ENCODE measurements at places on chromosomes 6 and 20.
A peak's percentile ranks its signal among the peaks of the same experiment; 100 is the strongest.

DNA sequence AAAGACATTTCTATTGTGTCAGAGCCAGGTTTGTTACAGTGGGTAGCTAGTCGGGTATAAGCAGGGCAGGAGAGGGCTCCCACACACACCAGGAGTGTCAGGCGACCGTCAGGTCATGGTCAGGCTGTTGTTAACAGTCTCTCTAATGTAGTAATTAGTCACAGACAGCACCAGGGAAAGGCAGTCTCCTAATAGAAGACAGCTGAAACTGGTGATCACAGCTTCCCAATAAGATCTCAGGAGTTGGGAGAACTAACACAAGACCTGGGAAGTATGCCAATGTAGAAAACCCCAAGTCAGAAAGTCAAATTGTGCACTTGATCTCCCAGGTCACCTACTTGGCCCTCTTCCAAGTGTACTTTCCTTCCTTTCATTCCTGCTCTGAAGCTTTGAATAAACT is 53.0 kb upstream of the GPR6 start:
- no peak overlapping the region for H3K27ac ChIP-seq
- H3K36me3 ChIP-seq = no peaks in the 10 kb centered on the region
- H3K4me1 ChIP-seq = peaks cover 2% of the 10 kb centered on the region
- no peaks in the 10 kb centered on the region for H3K27me3 ChIP-seq

DNA sequence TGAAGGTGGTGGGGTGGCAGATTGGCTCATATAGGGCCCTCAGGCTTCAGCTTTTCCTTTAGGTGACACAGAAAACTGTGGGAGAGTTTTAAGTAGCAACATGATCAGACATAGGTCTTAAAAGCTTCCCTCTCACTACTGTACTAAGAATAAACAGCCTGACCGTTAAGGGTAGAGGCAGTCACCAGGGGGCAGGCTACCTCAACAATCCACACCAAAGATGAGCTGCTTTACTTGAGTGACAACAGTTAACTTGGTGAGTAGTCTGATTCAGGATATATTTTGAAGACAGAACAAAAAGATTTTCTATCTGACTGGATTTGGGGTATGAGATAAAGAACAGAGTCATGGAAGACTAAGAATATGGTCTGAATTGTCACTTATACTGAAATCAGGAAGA is 193.1 kb upstream of the SHLD1 start:
- no peak overlapping the region for H3K27ac ChIP-seq
- H3K36me3 ChIP-seq = peaks cover 47% of the 10 kb centered on the region
- H3K27me3 ChIP-seq = no peaks in the 10 kb centered on the region
- DNase-seq = peak; percentile 66
- no peak overlapping the region for H3K4me3 ChIP-seq
- H3K4me1 ChIP-seq = no peaks in the 10 kb centered on the region

DNA sequence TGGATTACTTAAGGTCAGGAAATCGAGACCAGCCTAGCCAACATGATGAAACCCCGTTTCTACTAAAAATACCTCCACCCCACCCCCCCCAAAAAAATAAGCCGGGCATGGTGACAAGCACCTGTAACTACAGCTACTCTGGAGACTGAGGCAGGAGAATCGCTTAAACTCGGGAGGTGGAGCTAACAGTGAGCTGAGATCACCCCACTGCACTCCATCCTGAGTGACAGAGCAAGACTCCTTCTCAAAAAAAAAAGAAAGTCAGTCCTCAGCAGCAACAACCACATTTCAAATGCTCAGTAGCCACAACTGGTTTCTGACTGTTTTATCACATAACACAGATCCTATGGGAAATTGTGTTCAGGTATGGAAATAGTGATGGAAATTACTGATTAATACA is 135.3 kb downstream of the HFE start:
- H3K4me1 ChIP-seq = peaks cover 2% of the 10 kb centered on the region
- no peaks in the 10 kb centered on the region for H3K27me3 ChIP-seq
- DNase-seq = no peak
- peak overlapping the region; percentile 64 for H3K27ac ChIP-seq
- no peaks in the 10 kb centered on the region for H3K36me3 ChIP-seq

DNA sequence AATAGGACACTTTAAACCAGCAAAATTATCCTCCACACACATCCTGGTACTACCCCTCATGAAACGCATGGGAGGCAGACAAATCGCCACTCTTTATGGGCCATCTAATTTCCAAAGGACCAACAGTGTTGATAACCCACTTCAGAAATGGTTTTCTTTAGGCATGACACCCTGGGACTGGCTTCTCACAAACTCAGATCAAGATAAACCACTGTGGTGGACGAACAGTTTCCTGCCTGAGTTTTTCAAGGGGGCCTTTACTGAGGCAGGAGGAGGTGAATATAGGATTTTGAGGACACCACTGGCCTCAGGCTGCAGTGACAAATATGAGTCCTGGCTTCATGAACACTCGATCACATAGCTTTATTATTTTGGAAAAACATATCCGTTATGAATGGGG is 26.0 kb downstream of the TRAM2 start:
- peaks cover 6% of the 10 kb centered on the region for H3K4me1 ChIP-seq
- no peak overlapping the region for H3K27ac ChIP-seq
- no peak overlapping the region for H3K4me3 ChIP-seq
- H3K27me3 ChIP-seq = no peaks in the 10 kb centered on the region
- DNase-seq = no peak
- no peaks in the 10 kb centered on the region for H3K36me3 ChIP-seq

- no peak overlapping the region for H3K27ac ChIP-seq
- no peak overlapping the region for H3K4me3 ChIP-seq
- H3K36me3 ChIP-seq = no peaks in the 10 kb centered on the region
- no peak for DNase-seq
- H3K4me1 ChIP-seq = no peaks in the 10 kb centered on the region
- H3K27me3 ChIP-seq = no peaks in the 10 kb centered on the region
These were observed 55.6 kb downstream of the KIAA0408 start for GRCh38 chr6:127403636-127404035.

GRCh38 chr6:74814440-74814839 is 391.4 kb downstream of the COL12A1 start:
- peaks cover 6% of the 10 kb centered on the region for H3K36me3 ChIP-seq
- H3K4me1 ChIP-seq = no peaks in the 10 kb centered on the region
- no peaks in the 10 kb centered on the region for H3K27me3 ChIP-seq

DNA sequence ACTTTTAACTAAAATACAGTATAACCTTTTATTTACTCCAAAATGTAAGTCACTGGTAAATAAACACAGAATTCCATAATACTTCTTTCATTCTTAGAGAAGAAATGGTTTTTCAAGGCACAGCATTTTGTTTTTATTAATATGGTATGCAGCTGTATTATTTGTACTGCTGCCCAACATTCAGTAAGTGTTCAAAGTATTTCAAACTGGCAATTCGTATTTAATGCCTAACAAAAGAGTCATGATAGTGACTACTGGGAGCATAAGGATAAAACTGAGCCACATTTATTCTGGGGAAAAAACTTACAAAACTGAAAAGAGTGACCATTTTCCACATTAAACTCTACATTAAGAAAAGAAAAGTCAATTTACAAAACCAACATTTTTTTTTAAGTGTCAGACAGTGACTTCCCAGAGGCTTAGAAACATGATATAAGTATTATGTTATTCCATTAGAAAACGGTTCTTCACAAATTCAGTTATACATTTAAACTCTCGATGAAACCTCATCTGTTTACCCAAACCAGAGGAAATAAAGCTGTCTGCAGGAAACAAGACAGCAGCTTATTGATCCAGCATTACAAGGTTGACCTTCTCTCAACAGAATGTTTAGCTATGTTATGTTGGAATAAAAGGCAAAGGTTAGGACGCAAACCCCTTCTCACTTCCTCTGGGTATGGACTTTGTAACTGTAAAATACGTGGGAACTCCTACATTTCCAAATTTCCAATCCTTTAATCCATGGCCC is 24.3 kb downstream of the EPB41L2 start:
- no peaks in the 10 kb centered on the region for H3K36me3 ChIP-seq
- no peak for DNase-seq
- H3K27ac ChIP-seq = no peak overlapping the region
- no peaks in the 10 kb centered on the region for H3K27me3 ChIP-seq
- H3K4me3 ChIP-seq = no peak overlapping the region

DNA sequence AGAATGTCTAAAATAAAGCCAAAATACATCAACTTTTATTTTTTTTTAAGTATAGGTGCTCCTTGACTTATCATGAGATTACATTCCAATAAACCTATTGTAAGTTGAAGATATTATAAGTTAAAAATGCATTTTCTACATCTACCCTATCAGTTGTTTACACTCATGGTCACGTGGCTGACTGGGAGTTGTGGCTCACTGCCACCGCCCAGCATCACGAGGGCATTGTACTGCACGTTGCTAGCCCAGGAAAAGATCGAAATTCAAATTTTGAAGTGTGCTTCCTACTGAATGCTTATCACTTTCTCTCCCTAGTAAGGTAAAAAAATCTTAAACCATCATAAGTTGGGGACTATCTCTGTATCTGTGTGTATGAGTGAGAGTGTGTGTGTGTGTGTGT is 126.6 kb upstream of the RIN2 start:
- H3K27me3 ChIP-seq = no peaks in the 10 kb centered on the region
- H3K4me1 ChIP-seq = no peaks in the 10 kb centered on the region
- no peak overlapping the region for H3K4me3 ChIP-seq
- H3K36me3 ChIP-seq = peaks cover 11% of the 10 kb centered on the region
- H3K27ac ChIP-seq = no peak overlapping the region
- no peak for DNase-seq

DNA sequence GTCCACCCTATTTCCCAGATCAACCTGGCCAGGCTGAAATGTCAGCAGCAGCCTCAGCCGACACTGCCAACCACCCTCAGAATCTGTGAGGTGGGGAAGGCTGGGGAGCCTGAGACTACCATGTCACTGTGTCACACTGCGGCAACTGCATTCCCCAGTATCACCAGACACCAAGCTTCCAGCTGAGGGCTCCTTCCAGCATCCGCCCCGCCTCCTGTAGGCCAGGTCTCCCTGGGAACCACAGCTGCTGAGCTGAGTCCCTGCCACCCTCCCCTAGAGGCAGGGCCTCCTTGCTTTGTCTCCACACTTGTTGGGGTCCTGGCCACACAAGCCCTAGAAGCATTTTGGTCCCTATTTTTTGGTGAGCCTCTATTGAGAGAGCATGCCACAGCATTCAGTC is 115.7 kb downstream of the UNC5CL start:
- no peak overlapping the region for H3K4me3 ChIP-seq
- H3K36me3 ChIP-seq = no peaks in the 10 kb centered on the region
- no peaks in the 10 kb centered on the region for H3K27me3 ChIP-seq
- no peak overlapping the region for H3K27ac ChIP-seq
- H3K4me1 ChIP-seq = peaks cover 7% of the 10 kb centered on the region

DNA sequence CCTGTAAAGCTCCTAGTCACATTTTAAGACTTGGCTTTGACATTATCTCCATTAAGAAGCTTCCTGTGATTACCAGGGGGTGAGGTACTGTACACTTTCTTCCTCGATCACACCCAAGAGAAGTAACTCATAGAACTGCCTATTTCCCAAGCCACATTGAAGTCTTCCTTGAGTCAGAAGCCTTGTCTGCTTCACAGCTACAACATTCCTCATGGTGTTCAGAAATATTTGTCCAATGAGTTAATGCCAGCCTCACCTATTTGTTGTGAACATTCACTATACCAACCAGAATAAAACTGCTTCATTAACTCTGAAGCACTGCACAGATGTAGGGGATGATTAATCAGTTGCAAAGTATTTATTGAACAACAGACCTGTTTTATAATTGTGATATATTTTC is 622.3 kb downstream of the PTPRT start:
- H3K27me3 ChIP-seq = peaks cover 2% of the 10 kb centered on the region
- no peak for DNase-seq
- peaks cover 12% of the 10 kb centered on the region for H3K36me3 ChIP-seq
- no peak overlapping the region for H3K27ac ChIP-seq
- H3K4me3 ChIP-seq = no peak overlapping the region

DNA sequence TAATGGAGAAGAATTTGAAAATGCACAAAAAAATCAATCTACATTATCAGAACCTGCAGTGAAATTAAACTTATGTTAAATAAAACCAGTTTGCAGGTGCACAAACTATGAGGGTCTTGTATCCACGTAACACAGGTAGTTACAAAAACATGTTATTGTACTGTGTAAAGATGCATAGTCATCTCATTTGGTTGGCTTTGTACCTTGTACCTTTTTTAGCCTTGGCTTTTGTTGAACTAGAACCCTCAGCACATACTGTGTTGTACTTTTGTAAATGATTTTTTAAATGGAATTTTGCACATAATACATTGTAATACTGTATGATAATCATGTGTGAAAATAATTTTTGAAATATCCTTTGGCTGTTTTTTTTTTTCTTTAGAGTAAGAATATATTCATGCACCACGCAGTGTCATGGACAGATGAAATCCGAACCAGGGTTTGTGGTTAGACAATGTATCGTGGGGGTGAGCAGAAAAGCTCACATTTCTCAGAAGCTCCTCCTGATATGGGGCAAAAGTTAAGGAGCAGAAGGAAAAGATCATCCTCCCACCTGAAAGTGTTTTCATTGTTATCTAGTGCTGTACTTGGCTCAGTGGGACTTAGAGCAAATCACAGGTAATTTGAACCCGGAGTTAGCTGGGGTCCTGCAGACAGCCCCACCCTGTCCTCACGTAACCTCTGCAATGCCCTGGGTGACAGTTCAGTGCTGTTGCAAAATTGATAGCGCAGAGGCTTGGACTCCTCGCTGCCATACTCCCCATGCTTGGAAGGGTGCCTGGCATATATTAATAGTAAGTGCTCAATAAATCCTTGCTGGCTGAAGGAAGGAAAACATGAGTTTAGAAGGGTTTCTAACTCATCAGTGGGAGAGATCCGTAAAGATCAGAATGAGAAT is 14.8 kb upstream of the NAA20 start:
- H3K4me3 ChIP-seq = no peak overlapping the region
- H3K27ac ChIP-seq = no peak overlapping the region
- H3K27me3 ChIP-seq = no peaks in the 10 kb centered on the region
- no peaks in the 10 kb centered on the region for H3K36me3 ChIP-seq

- no peak overlapping the region for H3K4me3 ChIP-seq
- no peak overlapping the region for H3K27ac ChIP-seq
- DNase-seq = no peak
These were observed 600.6 kb upstream of the CHD6 start for GRCh38 chr20:42218621-42219374.

GRCh38 chr20:50913690-50914375 is 17.4 kb downstream of the ADNP start:
- H3K27ac ChIP-seq = no peak overlapping the region
- H3K4me3 ChIP-seq = no peak overlapping the region
- H3K36me3 ChIP-seq = peaks cover 55% of the 10 kb centered on the region
- H3K27me3 ChIP-seq = no peaks in the 10 kb centered on the region

- H3K4me1 ChIP-seq = no peaks in the 10 kb centered on the region
- H3K4me3 ChIP-seq = no peak overlapping the region
- no peaks in the 10 kb centered on the region for H3K36me3 ChIP-seq
- H3K27ac ChIP-seq = no peak overlapping the region
- no peak for DNase-seq
These were observed 142.3 kb upstream of the TENT5A start for GRCh38 chr6:81894788-81895271.
